ENCODE measurements at places on chromosomes 16 and 17.

GRCh38 chr16:28288114-28288513, 4.2 kb upstream of the SBK1 start:
- no peak for DNase-seq

- DNase-seq = no peak
These were observed 207.4 kb downstream of the TANC2 start for GRCh38 chr17:63173450-63173849.

GRCh38 chr17:11028349-11028748, 190.5 kb upstream of the PIRT start:
- DNase-seq = no peak

DNA sequence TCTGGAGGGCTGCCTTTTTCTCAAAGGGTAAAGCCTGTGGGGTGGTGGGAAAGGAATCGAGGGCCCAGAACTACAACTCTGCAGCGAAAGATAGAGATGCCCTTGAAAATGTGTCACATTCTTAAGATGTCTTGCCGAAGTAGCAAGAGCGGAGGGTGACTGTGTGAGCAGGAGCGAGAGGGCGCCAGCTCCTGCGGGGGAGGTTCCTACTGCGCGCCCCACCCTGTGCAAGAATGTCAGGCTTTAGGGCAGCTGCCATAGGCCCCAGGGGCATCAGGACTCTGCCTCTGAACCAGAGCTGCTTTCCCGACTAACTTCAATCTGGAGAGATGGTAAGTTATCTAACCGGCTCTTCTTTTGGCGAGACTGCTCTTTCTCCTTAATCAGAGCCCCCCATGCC, 11.8 kb upstream of the ITGAE start:
- DNase-seq = no peak

GRCh38 chr17:4502466-4503154, 3.9 kb downstream of the SPNS2 start:
- DNase-seq = no peak
